ENCODE measurements at places on chromosomes 16 and 17.
A peak's percentile ranks its signal among the peaks of the same experiment; 100 is the strongest.

GRCh38 chr17:57531648-57532504, 213.2 kb downstream of the CCDC182 start:
- no peak for DNase-seq

DNA sequence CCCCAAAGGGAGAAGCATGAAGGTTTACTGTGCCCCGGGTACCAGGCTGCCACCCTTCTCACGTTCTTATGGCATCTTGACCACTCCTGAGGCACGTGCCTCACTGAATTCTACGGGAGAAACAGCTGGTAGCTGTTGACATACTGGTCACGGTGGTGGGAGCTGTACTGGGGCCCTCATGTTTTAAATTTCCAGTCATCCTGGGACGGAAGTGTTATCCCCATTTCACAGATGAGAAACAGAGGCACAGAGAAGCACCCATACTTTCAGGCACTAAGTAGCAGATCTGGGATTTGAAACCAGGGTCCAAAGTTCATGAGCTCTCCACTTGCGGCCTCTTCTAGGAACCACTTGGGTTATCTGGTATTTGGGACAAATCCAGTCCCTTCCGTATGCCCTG, 26.3 kb upstream of the DOC2B start:
- DNase-seq, result no peak

GRCh38 chr16:74723256-74723655, 22.6 kb upstream of the MLKL start:
- DNase-seq, result no peak

- peak; percentile 57 for DNase-seq
Observed at GRCh38 chr17:59311051-59311468, 20.4 kb upstream of the YPEL2 start.

GRCh38 chr17:36921095-36921851, 16.0 kb upstream of the LHX1 start:
- DNase-seq, result peak; percentile 98

GRCh38 chr17:21814776-21815175, 122.5 kb downstream of the KCNJ18 start:
- DNase-seq, result no peak

DNA sequence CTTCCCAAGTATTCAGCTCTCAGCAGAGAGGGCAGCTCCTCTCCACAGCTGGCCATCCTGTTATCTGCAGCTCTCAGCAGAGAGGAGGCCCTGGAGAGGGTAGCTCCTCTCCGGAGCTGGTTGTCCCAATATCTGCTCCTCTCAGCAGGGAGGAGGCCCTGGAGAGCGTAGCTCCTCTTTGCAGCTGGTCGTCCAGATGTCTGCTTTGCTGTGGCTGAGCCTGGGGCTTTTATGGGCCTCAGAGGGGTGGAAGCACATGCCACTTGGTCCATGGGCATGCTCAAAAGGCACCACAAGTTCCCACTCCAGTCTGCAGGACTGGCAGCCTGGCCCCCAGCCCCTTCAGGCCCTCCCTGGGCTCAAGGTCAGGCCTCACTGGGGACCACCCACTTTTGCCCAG, 314.3 kb downstream of the KCNJ2 start:
- DNase-seq, result no peak

DNA sequence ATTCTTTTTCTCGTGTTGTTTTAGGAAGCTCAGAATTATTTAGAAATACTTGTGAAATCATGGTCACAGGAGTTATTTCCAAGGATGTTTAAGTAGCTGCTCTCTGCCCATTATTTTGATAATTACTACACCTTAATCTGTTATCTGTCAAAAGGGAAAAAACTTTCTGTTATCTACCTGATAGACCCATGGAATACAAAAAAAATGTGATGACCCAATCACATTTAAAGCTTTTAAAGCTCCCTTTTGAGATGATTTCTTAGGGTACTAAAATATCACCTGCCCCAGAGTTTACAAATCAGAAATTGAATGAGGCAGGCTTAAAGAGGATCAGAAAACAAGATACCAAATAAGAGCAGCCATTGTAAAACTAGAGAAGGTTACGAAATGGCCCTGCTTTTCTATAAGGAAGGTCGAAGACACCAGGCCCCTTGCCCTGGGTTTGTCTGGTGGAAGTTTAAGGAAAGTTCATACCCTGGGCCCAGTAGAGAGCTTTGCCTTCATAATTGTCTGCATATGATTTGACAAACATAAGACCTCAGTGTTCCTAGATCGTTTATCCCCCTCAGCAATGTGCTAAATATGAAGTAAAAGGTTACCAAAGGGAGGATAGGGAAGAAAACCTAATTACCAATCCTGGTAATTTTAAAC, 149.9 kb upstream of the TBX2 start:
- no peak for DNase-seq

DNA sequence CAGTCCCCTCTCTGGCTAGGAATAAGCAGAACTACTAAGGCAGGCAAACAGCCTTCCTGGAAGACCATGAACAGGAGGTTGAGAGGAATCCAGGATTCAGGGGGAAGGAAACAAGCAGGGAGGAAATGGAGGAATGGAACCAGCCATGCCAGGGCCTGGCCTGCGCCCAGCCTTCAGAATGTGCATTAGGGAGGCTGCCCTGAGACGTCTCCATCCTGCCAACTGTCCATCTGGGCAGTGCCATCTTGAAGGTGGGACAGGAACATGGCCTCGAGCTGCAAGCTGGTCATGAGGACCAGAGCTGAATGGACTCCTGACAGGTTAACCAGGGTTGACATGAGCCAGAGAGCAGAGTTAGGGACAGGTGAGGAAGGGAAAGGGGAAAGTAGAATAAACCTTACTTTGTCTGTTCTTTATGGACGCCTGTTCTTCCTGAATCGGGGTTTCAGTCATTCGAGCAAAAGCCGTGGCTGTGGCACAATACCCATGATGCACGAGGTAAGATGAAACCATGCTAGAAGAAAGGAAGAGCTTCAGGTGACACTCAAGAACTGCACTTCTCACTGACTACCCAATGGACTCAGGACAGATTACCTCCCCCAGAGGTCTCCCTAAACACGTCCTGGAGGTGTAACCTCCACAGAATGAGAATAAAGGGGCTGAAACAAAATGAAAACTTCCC, 12.1 kb upstream of the GFOD2 start:
- no peak for DNase-seq

DNA sequence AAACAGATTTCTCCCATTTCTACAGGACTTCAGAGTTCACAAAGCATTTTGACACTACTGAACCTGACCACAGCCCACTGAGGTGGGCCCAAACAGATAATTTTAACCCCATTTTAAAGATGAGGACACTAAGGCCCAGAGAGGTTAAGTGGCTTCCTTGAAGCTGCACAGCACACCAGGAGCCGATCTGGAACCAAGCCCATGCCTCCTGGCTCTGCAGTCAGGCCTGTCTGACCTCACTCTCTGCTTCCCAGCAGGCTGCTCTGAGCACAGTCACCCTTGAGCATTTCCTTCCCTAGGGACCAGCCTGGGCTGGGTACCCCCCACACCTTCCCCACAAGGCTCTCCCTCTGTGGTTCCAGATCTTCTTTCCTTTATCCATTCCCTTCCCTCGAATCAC, 252.2 kb downstream of the ENGASE start:
- no peak for DNase-seq

- DNase-seq, result no peak
Observed at GRCh38 chr17:72176951-72177660, 56.3 kb downstream of the SOX9 start.

- DNase-seq, result peak; percentile 79
Observed at GRCh38 chr17:28033972-28034714, 8.3 kb upstream of the NLK start.

DNA sequence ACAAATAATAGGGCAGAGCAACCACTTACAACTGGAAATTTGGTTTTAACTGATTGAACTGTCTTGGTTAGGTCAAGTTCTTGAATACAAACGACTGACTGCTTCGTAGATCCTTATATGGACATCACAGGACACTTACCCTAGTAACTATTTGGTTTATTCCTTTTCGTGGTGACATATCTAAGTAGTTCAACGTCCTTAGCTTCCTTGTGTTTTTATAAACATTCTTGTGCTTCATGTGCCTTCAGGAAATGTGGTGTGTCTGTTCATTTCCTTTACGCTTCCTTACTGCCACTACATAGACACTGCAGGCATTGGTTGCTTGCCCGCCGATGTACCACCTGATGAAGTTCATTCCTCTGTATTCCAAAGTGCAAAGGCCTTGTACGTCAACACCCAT, 59.3 kb downstream of the USP10 start:
- DNase-seq, result no peak

GRCh38 chr16:7140899-7141298, 191.7 kb upstream of the RBFOX1 start:
- no peak for DNase-seq

GRCh38 chr16:4477966-4478365, 1.8 kb downstream of the HMOX2 start:
- peak; percentile 74 for DNase-seq

DNA sequence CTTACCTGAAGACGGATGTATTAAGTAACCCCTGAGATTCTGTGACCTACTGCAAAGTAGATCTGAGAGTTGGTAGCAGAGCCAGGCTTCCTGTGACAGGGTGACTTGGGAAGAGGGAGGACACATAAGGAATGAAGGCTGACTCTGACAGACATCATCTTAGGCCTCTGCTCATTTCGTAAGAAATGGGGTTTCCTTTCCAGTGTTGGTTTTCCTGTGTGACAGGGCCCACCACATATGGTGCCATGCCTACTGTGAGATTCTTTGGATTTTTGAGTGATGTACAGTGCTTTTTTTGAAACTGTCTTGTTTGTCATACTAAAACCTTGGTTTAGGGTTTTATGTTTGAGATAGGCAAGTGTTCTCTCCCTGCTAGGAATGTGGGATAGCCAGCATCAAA, 12.7 kb downstream of the LIG3 start:
- DNase-seq, result no peak

- DNase-seq, result no peak
Observed at GRCh38 chr17:78366109-78366848, 6.4 kb upstream of the SOCS3 start.

DNA sequence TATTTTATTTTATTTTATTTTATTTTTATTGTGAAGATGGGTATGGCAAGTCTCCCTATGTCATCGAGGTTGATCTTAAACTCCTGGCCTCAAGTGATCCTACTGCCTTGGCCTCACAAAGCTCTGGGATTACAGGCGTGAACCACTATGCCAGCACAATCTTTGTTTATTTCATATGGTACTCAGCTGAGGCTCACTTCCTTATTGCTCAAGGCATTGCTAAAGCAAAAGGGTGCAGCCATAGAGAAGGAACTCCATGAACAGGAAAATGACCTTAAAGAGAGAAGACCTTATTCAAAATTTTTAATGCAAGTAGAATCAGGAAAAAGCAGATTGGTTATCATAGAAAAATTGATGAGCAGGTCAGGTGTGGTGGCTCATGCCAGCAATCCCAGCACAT, 110.6 kb upstream of the RBBP6 start:
- no peak for DNase-seq

DNA sequence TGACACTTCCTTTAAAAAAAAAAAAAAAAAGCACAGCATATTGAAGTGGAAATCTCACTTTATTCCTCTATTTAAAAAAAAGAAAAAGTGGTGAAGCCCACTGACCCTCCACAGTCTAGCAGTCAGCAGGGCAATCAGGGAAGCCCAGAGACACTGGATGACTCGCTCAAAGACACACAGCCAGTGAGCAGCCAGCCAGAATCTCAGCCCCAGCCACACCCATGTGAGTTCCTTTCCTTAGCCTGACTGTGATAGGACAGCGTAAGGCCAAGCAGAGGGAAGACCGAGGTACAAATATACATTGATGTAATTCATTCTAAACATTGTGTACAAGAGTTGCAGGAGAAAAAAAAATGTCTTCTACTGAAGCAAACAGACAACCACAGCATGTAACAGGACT, 22.5 kb downstream of the XPO6 start:
- no peak for DNase-seq

DNA sequence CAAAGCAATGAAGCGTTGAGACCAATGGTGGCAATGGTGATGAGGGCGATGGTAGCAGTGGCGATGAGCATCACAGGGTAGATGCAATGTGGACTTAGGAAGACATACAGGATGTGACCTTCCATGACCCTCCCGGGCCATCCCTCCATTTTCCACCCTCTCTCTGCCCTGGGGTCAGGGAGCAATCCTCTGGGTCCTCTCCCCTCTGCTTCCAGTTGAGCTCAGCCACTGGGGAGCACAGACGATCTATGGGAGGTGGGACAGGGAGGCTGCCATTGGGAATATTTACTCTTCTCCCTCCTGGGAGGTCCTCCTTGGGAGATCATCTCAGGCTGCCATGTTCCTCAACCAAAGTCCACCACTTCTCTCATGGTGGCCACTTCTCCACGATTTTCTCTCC, 260.7 kb upstream of the FOXF1 start:
- DNase-seq, result no peak

DNA sequence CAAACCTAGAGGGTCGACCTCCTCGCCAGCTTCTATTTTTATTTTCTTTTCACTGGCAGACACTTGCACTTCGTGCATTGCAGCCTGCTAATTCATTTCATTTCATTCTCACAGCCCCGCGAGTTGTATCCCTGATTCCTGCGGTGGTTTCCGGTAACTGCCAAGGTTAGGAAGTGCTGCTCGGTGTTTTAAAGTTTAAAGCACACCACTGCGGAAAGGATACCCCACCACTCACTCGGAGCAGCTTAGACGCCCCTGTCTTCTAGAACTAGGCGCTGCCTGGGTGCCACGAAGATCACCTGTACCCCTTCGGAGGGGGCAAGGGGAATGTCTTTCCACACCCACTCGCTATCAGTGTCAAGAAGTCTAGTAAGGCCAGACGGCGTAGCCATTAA, 509 bp downstream of the CNEP1R1 start:
- DNase-seq, result peak; percentile 32
